Stimulated activated CD4-positive, alpha-beta T cell treated with anti-CD3 and anti-CD28 coated beads, Interleukin-1b, Interleukin-23, amount 100 ng/mL, for 24 hours (primary cell): ENCODE measurements at places on chromosomes 11 and 22.

- no peak for DNase-seq
Measured at GRCh38 chr11:35501776-35502175, 23.6 kb downstream of the PAMR1 start.

GRCh38 chr11:103525069-103525468 is 415.8 kb downstream of the DYNC2H1 start:
- no peak for DNase-seq

- no peak for DNase-seq
Measured at GRCh38 chr11:47021965-47022364, 85.4 kb downstream of the CSTPP1 start.

GRCh38 chr22:46054091-46055073 is 77.4 kb upstream of the WNT7B start:
- no peak for DNase-seq

GRCh38 chr22:48954781-48955311 is 872.8 kb downstream of the BRD1 start:
- DNase-seq: no peak

DNA sequence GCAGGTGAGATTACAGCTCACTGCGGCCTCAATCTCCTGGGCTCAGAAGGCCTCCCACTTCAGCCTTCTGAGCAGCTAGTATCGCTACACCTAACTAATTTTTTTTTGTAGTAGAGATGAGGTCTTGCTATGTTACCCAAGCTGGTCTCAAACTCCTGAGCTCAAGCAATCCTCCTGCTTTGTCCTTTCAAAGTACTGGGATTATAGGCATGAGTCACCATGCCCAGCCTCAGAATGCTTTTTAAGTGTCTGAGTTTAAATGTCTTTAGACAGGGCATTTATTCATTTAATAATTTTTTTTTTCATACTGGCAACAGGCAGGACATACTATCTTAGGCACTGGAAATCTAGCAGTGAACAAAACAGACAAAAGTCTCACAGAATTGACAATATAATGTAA is 27.7 kb downstream of the LRP4 start:
- DNase-seq: no peak

GRCh38 chr22:49491726-49492125 is 335.9 kb downstream of the BRD1 start:
- DNase-seq: no peak

DNA sequence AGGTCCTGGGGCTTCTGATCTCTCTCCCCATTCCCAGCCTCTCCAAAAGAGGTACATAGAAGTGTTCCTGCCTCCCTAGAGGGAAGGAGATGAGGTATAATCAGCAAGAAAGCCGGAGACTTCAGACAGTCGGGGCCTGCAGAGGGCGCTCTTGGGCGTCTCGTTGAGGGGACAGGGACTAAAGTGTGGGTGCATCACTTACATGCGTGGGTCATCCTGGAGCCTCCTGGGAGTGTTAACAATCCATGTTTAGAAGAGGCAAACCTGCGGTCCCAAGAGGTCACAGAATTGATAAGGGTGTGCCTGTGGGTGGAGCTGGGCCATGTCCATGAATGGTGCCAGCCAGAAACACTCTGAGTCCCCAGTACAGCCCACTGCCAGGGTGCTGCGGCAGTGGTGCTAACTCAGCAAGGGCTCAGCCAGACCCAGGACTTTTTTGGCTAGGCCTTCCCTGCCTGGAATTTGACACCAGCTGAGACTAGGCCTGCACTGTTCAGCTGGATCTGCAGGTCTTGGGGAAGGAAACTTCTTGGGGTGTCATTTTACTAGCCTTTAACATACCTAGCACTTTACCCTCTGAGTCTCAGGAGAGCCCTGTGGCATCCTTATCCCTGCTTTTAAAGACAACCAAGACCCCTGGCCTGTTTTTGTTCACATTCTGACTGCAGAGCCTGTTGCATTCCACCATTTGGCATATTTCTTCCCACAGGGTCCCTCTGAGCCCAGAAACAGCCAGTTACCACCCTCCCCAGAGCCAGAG is 5.5 kb downstream of the YDJC start:
- DNase-seq: no peak

DNA sequence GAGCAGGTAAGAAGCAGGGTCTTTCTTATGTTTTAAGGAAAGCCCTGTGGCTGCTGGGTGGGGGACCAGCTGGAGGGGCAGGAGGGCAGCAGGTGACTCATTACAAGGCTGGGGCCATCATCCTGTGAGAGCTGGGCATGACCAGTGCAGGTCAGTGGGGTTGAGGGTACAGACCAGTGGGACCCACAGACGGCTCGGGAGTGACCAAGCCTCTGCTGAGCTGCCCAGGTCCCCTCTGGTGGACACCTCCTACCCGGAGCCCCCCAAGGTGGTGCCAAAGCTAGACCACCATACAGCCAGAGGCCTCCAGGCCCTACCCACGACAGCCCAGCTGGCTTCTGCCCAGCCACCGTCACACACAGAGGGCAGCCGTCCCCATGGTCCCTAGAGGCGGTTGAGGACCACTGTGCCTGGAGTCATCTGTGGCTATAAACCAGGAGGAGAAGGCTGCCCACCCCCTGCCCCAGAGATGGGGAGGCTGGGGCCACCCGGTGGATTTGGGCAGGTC is 670 bp downstream of the MYEOV start:
- no peak for DNase-seq

DNA sequence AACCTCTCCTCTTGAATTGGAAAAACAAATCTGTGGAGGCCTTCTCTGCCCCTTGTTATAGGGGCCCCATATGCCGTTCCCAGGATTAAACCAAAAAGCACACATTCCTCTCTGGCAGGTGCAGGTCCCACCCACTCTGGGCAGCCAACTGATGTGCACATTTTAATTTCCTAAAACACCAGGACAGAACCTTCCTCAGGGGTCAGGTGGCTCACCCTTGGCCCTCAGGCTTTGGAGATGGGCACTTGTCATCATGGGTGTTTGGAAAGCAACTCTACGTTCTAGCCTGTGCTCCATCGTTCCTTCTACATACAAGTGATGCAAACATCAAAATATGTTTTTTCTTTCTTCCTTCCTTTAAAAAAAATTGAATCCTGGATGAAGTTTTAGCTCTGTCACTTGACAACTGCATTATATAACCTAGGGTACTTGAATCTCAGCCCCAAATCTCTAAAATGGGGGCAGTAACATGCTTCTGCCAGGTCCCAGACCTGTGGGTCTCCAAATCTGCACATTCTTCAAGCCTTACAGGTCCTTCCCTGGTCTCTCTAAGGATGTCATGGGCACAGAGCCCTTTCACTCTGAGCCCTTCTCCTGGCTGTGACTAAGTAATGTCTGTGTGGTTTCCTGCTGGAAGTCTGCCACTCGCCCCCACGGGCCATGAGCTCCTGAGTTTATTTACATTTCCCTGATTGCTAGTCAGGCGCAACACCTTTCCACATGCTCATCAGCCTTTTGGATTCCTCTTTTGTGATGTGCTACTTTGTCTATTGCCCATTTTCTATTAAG is 43.8 kb downstream of the KCNQ1OT1 start:
- DNase-seq: no peak

DNA sequence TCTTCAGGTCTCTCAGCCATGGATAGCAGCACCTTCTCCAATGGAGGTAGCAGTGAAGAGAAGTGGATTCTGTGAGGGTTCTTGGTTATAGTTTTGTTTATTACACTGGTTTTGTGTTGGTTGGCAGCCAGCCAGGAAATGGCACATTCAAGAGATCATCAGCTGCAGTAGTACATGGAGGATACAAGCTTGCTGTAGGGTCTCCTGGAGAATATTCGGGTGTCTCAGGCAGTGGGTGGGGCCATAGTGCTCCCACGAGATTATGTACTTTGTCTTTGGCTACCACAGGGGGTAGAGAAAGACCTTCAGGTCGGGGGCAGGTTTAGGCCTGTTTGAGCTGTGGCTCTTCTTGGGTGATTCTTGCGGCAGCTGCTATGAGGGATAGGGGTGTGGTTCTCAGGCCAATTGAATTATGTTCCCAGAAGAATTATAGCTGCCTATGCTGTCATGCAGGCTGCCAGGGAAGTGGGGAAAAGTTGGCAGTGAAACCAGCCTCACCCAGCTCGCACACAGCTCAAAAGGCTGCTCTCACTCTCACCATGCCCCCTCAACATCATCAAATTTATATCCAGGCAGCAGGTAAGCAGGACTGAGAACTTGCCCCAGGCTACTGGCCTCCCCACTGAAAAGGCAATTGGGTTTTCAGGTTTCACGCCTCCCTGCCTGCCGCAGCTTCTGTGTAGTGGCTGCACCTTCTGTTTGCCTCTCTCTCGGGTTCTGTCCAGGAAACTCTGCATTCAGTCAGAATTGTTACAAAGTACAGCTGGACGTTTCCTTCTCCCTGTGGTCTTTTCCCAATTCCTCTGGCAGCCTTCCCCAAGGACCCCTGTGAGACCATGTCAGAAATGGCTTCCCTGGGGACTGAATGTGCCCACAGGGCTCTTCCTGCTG is 435.5 kb downstream of the LUZP2 start:
- no peak for DNase-seq

DNA sequence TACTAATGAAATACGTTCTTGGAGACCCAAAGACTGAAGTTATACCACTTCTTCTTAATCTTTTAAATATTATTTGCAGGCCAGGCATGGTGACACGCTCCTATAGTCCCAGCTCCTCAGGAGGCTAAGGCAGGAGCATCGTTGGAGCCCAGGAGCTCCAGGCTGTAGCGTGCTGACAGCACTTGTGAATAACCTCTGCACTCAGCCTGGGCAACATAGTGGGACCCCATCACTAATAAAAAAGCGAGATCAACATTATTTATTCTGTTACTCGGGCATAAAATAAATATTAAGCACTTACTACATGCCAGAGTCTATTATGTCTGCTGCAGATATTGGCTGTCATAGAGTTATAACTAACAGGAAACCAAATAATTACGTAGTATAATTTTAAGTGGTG is 720 bp upstream of the MED17 start:
- no peak for DNase-seq

DNA sequence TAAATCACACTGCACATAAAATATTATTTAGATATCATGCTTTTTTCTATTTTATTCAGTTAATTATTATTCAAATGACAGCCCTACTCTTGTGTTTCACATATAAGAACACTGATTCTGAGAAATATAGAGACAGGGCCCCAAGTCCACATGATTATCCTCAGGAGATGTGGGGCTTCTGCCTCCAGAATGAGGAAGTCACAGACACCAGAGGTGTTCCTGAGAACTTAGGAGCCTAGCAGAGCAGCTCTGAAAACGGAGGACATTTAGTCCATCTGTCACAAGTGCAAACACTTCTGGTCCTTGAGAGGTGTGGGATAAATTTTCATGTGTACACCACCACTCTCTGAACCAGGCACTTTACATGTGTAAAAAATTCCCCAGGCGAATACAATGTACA is 26.2 kb downstream of the TRIM66 start:
- no peak for DNase-seq

DNA sequence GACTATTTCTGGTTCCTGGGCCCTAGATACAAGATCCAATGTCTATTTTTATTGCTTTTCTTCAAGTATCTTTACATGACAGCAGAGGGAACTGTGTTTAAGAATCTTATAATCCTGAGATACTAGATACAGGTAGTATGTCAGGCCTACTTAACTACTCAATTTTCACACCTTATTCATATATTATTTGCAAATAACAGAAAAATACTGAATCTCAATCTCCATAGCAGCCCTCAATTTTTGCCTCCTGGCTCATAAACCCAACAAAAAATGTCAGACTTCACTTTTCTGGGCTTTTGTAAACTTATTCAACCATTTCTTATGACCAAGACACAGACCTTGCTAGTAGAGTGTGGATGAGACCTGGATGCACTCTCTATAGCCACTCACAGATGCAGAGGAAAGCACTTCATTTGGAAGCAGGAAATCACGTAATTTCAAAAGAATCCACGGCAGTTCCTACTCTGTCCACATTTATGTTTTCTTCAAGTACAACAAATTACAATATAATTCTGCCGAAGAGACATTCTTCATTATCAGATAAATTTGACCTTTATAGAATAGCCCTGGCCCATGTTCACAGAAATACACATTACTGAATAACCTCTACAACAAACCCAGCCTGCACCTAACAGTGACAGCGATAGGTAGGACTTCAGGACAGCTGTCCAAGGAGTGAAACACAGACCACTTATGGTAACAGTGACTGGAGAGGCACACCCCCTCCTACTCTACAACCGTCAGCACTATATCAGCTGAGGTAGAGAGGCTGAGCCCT is 62.0 kb upstream of the YPEL1 start:
- DNase-seq: no peak

- no peak for DNase-seq
Measured at GRCh38 chr11:69915501-69916250, 96.5 kb upstream of the FGF3 start.

- no peak for DNase-seq
Measured at GRCh38 chr22:41478891-41479521, 10.1 kb downstream of the ACO2 start.

GRCh38 chr11:74989260-74989638 is 516 bp downstream of the NEU3 start:
- no peak for DNase-seq

DNA sequence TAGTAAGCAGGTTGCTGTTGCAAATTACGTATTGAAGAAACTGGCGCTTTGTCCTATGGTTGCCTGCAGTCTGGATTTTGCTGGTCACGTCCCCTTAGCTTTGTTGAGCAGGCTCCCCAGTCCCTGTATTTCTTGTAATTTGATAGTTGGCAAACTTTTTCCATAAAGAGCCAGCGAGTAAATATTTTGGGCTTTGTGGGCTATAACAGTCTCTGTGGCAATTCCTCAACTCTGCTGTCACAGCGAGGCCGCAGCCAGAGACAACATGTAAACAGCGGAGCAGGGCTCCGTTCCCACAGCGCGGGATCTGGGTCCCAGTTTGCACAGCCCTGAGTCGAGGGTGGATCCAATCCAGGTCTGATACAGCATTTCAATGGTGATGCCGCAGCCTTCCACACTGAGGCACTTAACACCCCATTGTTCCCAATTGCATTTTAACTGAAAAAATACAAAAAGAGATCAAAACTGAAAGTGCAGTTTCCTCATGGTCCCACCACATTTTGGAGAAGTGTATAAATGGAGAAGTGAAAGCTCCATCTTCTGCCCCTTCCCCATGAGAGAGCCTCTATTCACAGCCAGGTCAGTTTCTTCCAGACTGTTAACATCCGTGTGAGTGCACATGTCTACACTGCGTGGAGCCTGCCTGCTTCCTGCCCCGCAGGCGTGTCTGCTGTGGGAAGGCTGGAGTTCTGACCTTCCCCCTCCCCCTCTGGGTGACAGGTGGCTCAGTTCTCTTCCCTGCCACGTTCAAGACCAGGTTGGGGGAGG is 89.1 kb downstream of the RPS6KA4 start:
- DNase-seq: no peak

- no peak for DNase-seq
Measured at GRCh38 chr11:28625532-28625931, 517.3 kb downstream of the METTL15 start.

- no peak for DNase-seq
Measured at GRCh38 chr11:83574519-83574918, 288.4 kb upstream of the CCDC90B start.

DNA sequence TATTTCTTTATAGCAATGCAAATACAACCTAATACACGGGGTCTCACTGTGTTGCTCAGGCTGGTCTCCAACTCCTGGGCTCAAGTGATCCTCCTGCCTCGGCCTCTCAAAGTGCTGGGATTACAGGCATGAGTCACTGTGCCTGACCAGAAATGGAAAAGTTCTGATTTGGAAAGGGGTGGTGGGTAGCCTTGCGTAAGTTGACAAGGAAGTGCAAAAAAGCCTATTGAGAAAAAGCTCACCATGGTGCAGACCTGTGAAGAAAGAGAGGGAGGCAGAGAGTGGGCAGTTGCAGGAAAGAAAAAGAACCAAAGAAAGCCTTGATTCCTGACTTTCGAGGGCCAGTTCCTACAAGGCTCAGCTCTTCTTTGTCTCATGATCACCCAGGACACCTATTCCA is 27.1 kb downstream of the AGBL2 start:
- DNase-seq: no peak
